Astrocyte of the hippocampus (primary cell): ENCODE measurements at places on chromosomes 11 and 22.

DNA sequence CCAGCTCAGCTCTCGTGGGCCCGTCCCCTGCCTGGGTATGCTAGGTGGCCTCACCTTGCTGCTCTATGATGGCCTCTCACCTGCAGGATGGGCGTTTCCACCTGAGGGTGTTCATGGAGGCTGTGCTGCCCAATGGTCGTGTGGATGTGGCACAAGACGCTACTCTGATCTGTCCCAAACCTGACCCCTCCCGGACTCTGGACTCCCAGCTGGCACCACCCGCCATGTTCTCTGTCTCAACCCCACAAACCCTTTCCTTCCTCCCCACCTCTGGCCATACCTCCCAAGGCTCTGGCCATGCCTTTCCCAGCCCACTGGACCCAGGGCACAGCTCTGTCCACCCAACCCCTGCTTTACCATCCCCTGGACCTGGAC, 2.1 kb downstream of the ZP1 start:
- no peak for DNase-seq

GRCh38 chr11:115389790-115390189, 114.4 kb downstream of the CADM1 start:
- no peak for DNase-seq

DNA sequence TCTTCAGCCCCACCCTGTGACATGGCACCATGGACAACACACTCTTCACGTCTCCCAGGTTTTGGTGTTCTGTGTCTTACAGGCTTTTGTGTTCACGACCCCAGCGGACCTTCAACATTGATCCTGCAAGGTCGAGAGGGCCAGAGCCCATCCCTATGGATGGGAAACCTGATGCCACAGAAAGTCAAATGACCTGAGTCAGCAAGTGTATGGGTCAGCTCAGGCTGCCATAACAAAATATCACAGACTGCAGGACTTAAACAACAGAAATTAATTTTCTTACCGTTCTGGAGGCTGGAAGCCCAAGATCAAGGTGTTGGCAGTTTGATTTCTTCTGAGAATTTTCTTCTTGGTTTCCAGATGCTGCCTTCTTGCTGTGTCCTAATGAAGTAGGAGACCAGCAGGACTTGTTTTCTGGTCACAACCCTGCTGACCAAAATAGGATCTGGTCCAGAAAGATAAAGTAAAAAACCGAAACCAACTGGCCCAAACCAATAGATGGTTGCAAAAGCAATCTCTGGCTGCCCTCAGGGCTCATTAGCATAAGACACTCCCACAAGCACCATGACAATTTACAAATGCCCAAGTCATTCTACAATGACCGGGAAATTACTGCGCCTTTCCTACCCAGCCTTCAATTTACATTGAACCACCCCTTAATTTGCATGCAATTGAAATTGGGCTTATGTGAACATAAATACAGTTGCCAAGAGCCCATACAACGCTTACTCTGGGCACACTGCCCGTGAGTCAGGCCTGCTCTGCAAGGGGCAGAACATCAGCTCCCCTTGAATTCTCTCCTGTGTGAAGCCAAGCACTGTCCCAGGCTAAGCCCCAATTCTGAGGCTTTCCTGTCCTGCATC, 113.9 kb downstream of the RPS6KA4 start:
- peak; percentile 44 for DNase-seq

DNA sequence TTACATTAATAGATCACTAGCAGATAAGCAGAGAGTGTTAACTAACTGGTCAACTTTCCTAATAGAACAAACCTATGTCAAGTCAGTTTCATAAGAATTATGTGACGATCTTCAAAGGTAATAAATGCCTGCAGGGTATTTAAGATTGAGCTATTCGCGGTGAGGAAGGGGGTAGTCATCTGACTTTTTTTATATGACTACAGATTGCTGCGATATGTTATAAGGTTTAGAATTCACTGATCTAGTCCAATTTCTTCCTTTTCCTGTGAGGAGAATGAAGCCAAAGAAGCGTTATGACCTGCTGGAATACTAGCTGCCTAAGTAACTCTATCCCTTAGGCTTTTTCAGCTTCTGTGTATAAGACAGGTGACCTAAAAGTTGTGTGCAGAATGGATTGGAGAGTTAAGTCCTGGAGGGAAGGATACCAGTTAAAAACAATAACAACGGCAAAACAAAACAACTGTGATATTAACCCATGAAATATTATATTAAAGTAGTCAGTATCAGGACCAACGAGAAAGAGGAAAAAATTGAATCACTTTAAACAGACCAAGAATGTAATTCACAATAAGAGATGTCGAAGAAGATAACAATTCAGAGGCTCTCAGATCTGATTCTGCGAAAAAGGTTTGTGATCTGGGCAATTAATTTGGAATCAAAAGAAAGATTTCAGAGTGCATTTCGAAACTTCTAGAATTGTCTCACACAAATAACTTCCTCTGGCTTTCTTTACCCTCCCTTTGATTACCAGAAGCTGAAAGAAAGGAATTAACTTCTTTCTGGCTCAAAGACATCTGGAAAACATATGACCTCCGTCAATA, 630 bp downstream of the CASP4 start:
- no peak for DNase-seq

DNA sequence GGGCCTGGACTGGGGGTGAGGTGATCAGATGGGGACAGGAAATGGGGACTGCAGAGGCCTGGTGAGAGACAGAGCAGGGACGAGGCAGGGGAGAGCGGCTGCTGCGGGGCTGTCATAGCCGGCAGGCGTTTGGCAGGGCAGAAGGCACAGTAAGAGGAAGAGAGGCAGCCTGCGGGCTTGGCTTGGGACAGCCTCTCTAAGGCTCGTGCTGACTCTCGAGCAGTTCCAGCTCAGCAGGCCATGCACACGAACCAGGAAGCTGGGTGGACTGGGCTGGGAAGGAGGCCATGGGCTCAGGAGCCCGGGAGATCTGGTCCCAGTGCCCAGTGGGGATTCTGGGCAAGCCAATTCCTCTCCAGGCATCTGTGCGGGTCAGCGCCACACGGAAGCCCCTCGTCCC, 19.6 kb upstream of the EIF3D start:
- DNase-seq: no peak
